ENCODE measurements at places on chromosomes 6 and 20.

DNA sequence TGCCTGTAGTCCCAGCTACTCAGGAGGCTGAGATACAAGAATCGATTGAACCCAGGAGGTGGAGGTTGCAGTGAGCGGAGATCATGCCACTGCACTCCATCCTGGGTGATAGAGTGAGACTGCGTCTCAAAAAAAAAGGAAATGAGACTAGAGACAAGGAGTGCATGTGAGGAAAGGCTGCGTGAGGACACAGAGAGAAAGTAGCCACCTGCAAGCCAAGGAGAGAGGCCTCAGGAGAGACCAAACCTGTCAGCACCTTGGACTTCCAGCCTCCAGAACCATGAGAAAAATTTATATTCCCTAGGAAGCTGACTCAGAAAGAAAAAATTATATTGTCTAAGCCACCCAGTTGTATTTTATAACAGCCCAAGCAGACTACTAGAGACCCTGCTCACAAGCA, 7.4 kb upstream of the BEND3 start:
- DNase-seq = no peak

GRCh38 chr6:27293436-27294098, 18.5 kb downstream of the POM121L2 start:
- no peak for DNase-seq

DNA sequence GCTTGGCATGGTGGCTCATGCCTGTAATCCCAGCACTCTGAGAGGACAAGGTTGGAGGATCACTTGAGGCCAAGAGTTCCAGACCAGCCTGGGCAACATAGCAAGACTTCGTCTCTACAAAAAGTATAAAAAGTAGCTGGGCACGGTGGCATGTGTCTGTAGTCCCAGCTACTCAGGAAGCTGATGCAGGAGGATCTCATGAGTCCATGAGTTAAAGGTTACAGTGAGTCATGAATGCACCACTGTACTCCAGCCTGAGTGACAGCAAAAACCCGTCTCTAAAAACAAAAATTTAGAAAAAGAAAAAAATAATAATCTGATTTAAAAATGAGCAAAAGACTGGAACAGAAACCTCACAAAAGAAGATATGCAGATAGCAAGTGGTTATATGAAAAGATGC, 279.7 kb downstream of the RNGTT start:
- no peak for DNase-seq

DNA sequence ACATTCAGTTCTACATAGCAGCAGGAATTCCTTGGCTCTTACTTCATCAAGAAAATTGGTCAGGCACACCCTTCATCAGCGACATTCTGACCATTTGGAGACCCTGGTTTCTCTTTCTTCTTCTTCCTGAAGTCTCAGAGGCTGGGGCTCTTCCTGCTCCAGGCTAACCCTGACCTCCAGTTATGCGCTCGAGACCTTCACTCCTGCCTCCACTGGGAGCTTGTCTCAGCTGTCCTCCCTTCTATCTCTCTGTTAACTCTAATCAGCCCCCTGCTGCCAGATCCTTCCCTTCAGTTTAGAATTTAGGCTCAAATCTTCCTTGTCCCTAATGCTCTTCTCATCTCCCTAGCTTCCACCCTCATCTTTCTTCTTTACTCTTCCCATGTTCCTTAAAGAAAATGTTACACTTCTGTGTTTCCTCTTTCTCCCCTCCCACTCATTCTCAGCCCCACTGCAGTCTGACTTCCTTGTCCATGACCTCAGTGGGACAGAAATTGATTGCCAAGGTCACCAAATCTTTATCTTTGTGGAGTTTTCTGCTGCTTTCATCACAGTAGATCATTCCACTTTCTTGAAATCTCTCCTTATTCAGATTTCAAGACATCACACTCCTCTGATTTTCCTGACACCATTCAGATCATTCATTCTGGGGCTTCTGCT, 8.4 kb upstream of the HLA-DOA start:
- no peak for DNase-seq

- DNase-seq = no peak
Measured at GRCh38 chr6:70353448-70353847, 50.6 kb upstream of the COL9A1 start.
